DMS153 (cell line): ENCODE measurements at places on chromosomes 3 and 15.

- DNase-seq, result no peak
Observed at GRCh38 chr3:120341658-120342346, 7.4 kb downstream of the LRRC58 start.

GRCh38 chr3:42205800-42206514, 60.0 kb downstream of the CCK start:
- DNase-seq, result no peak

DNA sequence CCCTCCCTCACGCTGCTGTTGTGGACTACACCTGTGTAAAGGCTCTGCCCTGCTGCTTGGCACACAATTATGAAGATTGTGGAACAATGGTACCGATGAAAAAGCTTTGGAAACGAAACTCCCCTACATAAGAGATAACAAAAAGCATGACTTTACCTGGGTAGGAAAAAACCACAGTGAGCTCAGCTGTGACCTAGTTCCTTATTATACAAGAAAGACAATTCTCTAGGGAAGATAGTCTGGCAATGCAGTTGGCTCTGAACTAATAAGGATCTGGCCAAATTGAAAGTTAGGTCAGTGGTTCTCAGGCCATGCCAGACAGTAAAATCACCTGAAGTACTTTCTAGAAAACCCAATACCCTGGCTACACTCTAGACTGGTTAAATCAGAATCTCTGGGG, 16.1 kb downstream of the CLEC3B start:
- DNase-seq, result no peak

- DNase-seq, result no peak
Observed at GRCh38 chr3:123733341-123733740, 148.5 kb upstream of the HACD2 start.

GRCh38 chr15:59290295-59291212, 82.1 kb downstream of the MYO1E start:
- no peak for DNase-seq

GRCh38 chr3:24129549-24129948, 184.5 kb downstream of the NR1D2 start:
- DNase-seq, result no peak

- DNase-seq, result no peak
Observed at GRCh38 chr3:36229496-36229895, 150.8 kb upstream of the STAC start.

- no peak for DNase-seq
Observed at GRCh38 chr15:59694779-59695178, 5.7 kb upstream of the BNIP2 start.

GRCh38 chr15:63414474-63415120, 33.0 kb upstream of the CA12 start:
- DNase-seq, result no peak

DNA sequence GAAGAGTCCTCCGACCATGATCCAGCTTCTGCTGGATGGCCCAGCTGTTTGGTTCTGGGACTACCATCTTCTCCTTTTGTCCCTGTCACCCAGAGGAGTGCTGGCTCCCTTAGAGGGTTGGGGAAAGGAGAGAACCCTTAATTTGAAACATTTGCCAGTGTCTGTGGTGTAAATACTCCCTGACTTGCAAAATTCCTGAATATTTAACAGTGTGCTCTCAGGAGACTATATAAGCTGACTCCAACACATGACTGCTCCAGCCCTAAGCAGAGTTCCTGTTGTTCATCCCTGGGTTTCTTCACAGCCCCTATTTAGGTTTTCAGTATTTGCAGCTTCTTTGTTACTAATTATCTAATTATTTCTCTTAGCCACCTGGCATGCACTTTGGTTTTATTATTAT, 133.1 kb downstream of the CPNE4 start:
- DNase-seq, result no peak
